Cardiac ventricle fibroblast (primary cell): ENCODE measurements at places on chromosomes 1 and 21. TPM values are rescaled to one million over a fixed set of nuclear protein-coding genes. Genes with fewer than 3 reads are reported as not detected.

The HTR1D gene
- total RNA-seq: not detected in 2 replicates

The CLIC6 gene
- not detected in 2 replicates for total RNA-seq

The C1orf185 gene
- not detected in 2 replicates for total RNA-seq

The RORC gene
- total RNA-seq: not detected in 2 replicates

The KRTAP21-2 gene
- total RNA-seq: not detected in 2 replicates

The MMEL1 gene
- not detected in 2 replicates for total RNA-seq

The ZFP69 gene
- total RNA-seq: 2.7 and 2.8 TPM in 2 replicates

The EXO1 gene
- total RNA-seq: 0.12 and 0.24 TPM in 2 replicates

The FMOD gene
- total RNA-seq: 27.9 and 29.1 TPM in 2 replicates

The ALX3 gene
- not detected in 2 replicates for total RNA-seq
